WTC11 (cell line): ENCODE measurements at places on chromosomes 4 and X.

GRCh38 chr4:76197971-76198410 is 15.6 kb downstream of the SCARB2 start:
- DNase-seq: no peak

DNA sequence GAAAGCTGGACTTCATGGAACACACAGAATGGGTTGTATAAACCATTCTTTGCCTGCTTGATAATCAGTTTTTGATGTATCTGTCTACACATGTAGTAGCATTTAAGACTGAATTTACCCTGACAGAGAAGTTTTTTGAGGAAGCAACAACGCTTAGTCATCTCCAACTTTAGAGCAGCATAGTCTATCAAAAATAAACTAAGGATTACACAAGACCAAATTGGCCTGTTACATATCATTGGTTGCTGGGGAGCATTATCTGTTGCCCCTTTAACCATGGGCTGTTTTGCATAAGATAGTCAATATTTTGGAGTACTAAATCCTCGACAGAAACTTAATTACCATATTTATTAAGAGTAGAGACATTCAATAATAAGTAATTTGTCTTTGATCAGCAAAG is 347.4 kb downstream of the FAM47B start:
- no peak for DNase-seq

- DNase-seq: no peak
Measured at GRCh38 chr4:7014815-7015214, 28.4 kb upstream of the TADA2B start.

DNA sequence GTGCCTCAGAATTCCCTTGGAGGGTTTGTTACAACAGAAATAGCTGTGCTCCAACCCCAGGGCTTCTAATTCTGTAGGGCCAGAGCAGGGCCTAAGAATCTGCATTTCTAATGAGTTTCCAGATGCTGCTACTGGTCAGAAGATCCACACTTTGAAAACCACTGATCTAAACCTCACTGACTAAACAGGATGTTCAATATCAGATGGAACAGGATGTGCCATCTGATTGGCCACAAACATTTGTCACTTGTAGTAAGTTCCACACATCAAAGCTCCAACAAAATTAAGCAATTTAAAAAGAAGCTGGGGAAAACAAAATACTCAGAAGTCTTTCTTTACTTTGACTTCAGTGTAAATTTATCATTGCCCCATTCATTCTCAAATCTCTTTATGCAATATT is 14.3 kb downstream of the CASK start:
- DNase-seq: no peak

GRCh38 chrX:112642349-112642748 is 37.4 kb downstream of the LHFPL1 start:
- peak; percentile 18 for DNase-seq

GRCh38 chr4:12884846-12885796 is 599.0 kb downstream of the RAB28 start:
- DNase-seq: peak; percentile 45

DNA sequence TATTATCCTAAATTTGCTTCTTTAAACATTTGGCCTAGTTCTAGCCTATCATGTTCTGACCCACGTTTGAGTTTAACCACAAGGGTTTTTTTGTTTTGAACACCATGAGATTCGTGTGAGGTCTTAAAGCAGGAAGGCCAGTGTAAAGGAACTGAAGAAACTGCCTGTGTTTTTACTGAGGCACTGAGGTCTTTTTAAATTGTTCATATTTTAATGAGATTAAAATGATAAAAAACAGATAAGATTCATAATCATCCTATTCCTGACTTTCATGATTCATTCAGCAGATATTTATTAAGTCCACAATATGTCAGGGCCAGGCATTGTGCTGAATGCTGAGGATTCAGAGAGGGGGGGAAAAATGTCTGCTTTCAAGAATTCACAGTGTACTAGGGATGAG is 3.2 kb downstream of the RPS6KA3 start:
- DNase-seq: no peak

DNA sequence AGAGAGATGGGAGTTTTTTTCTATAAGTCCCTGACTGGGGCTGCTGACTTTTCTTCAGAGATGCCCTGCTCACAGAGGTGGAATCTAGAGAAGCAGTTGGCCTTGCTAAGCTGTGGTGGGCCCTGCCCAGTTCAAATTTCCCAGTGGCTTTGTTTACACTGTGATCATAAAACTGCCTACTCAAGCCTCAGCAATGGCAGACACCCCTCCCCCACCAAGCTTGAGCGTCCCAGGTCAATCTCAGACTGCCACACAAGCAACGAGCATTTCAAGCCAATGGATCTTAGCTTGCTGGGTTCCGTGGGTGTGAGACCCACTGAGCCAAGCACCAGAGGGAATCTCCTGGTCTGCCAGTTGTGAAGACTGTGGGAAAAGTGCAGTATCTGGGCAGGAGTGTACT is 199.8 kb upstream of the WDFY3 start:
- DNase-seq: no peak

DNA sequence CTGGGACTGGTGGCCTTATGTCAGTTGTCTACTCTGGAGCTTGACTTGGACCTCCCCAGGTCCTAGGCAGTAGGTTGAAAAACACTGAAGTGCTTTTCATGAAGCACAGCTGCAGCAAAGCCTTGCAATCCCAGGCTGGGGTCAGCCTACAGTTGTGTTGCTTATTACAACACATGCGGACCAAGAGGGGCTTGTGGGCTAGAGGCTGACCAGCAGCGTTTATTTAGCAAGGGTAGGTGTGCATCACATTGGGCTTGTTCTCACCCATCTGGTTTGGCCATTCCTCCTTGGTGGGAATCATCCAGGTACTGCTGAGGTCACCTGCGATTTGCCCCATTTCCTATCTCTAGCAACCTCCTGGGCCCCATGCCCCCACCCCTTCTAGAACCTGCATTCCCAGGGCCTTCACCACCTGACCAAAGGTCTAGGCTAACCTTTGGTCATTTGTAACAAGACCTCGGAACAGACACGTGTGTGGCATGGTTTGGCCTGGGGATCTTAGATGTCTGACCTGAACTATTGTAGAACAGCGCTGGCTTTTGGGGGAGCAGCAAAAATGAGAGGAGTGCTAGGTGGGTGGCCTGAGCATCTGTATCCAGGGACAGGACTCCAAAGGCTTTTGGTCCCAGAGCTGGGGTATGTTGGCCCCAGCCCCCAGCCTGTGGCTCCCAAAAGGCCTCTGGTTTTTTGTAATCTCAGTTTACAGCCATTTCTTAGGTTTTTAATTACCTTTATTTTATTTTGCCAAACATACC is 3.0 kb downstream of the RPL10 start:
- DNase-seq: no peak

DNA sequence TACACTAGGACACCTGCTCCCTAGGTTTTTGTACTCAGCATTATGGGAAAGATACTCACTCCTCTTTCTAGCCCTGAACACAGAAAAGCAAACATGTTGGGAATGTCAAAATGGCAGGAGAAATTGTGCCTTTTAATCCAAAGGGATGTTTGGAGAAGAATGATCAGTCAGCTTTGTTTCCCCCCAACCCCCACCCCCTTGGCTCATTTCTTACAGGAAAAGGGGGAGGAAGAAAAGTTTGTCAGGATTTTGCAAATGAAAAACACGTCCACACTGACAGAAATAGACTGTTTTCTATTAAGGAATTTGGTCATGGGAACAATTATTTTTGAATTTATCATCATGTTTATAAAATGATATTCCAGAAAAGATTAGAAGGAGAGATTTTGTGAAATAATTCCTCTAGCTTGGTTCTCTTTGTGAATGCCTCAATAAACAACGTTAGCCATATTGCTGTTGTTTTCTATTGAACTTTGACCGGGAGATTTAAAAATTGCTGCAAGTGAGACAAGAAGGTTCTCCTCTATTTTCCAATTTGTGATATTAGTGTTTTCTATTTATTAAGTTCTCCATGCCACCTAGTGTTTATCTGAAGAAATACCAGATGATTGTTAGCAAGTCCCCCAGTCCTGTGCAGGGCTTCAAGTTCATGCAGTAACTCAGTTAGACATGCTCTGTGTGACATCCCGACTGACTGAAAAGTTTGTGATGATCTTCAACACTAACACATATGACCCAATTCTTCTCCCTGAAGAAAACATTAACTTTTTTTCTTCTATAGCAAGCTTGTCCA is 31.3 kb upstream of the TFDP3 start:
- DNase-seq: no peak

DNA sequence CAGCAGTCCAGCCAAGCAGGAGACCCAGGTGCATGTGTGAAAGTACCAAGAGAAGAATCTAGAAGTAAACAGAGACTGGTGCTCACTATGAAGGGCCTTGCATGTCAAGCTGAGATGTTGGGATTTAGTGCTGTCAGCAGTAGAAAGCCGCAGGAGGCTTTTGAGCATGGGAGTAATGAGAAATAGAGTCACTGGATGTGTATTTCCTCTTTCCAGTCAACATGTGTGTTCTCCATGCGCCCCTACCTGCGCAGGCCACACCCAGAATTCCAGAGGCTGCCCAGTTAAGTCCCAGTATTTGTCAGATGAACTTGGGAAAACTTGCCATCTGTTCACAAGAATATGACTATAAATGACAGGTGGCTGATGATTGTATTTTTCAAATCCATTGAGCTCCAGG is 4.5 kb upstream of the MAMLD1 start:
- DNase-seq: no peak
